ENCODE measurements at places on chromosomes 11 and 22.

DNA sequence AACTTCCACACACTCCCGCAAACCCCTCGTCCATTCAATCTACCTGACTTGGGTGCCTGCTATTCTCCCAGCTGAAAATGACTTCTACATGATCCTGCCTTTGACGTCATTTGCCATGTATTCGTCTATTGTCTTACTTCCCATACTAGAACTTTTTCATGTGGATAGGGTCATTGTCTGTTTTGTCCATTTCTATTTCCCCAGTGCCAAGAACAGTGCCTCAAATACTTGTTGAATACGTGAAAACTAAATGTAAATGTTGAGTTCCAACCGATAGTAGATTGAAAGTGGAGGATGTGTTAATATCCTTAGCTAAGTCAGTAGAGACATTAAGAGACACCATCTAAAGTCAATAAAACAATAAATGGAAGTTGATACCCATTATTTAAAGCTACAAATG, 935 bp downstream of the TRIM68 start:
- DNase-seq: no peak

DNA sequence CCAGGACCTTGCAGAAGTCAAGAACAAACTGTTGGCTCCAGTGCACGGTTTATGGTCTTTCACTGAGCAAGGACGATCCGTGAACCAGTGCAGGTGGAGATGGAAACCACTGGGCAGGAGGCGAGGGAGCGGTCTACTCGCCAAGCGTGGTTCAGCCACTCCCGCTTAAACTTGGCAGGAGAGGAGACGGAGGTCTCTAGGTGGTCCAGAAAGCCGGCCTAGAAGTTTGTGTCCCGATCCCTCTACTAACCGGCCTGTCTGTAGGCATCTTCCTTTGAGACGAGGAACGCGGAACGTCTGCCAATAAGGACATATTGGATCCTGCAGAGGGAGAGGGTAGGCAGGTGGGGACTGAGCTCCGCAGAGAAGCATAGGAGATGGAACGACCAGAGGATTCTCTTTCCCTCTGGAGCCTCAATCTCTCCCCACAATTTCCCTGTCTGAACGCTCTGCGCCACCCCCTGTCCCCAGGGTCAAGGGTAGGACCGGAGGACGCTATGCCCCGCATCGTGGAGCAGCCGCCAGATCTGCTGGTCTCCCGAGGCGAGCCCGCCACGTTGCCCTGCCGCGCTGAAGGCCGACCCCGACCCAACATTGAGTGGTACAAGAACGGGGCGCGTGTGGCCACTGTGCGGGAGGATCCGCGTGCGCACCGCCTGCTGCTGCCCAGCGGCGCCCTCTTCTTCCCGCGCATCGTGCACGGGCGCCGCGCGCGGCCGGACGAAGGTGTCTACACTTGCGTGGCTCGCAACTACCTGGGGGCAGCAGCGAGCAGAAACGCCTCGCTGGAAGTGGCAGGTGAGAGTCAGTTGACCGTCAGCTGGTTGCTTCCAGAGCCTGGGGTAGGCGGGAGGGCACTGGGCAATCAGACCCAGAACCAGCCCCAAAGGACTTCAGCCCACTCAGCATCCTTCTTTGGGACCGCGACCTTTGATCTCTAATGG, 3.4 kb downstream of the ROBO3 start:
- DNase-seq: no peak

- no peak for DNase-seq
Observed at GRCh38 chr11:128342511-128343134, 244.7 kb downstream of the ETS1 start.

DNA sequence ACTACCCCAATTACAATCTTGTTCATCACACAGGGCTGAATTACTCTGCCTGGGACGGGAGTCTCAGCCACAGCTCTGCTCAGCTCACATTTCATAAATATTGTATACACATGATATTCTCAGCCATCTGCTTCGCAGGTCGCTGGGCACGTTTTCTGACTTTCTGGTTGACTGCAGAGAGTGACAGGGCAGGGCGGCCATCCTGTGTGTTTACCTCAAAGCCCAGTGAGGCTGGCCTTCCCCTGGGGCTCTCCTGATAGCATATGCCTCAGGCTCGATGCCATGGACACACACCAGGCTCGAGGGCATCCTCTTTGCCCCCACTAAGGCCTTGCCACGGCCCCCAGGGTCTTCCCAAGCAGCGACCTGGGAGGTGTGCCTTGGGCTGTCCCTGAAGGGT, 345.0 kb downstream of the CADM1 start:
- peak; percentile 84 for DNase-seq

DNA sequence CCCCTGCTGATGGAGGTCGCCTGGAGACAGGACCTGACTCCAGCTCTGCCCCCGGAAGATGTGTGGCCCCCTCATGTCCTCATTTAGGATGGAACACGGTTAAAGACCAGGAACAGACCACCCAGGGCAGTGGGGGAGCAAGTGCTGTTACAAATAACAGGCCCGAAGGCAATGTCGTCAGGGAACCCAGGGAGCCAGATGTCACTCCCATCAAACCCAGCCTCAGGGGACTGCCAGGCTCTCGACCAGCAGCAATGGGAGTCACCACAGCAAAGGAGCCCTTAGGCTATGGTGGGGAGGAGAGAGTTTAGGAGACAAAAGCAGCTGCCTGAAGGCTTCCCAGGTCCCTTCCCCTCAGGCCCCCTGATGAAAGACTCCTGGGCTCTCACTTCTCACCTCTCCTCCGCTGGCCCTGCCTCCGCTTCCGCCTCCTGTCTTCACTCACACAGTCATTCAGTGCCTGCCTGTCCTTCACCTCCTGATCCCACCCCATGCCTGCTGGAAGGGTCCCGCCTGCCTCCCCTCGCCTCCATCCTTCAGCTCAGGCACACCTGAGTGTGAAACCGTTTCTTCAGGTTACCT, 4.4 kb downstream of the RPS19BP1 start:
- DNase-seq: peak; percentile 76

DNA sequence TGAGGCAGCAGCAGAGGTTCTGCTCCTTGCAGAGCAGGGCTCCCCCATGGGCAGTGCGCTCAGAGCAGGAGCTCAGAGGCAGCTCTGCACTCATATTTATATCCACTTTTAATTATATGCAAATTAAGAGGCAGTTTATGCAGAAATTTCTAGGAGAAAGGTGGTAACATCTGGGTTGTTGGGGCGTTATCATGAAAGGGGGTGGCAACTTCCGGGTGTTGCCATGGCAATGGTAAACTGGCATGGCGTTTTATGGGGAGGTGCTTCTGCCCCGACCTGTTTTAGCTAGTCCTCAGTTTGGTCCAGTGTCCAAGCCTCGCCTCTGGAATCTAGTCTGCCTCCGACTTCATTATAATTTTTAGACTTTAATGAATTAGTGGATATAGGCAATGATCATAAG, 1191.7 kb downstream of the TBC1D22A start:
- DNase-seq: no peak

- DNase-seq: no peak
Observed at GRCh38 chr11:125621995-125622394, 3.0 kb upstream of the CHEK1 start.

- no peak for DNase-seq
Observed at GRCh38 chr11:62547691-62548281, 1.2 kb upstream of the AHNAK start.

- DNase-seq: no peak
Observed at GRCh38 chr11:65814131-65814985, 19.4 kb upstream of the SNX32 start.

- no peak for DNase-seq
Observed at GRCh38 chr11:107538239-107538638, 27.3 kb downstream of the ALKBH8 start.

- no peak for DNase-seq
Observed at GRCh38 chr11:93724089-93724488, 17.2 kb downstream of the TAF1D start.

DNA sequence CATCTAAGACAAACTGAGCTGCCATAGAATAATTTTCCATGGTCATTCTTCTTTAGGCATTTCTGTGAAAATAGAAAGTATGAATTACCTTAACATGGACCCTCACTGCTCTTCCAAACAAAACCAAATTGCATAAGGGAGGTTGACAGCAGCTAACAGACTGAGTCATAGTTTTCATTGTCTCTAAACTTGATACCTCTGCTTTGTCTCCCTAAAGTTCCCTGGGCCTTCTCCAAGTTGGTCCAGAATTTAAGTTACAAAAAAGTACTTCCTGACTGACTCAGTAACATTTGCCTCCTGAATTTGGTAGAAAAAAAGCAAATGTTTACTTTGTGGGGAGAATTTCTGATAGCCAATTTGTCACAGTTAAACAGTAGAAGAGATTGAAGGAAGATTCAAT, 3.0 kb downstream of the OR8D1 start:
- DNase-seq: no peak

GRCh38 chr11:126149759-126150625, 61.5 kb downstream of the RPUSD4 start:
- no peak for DNase-seq

DNA sequence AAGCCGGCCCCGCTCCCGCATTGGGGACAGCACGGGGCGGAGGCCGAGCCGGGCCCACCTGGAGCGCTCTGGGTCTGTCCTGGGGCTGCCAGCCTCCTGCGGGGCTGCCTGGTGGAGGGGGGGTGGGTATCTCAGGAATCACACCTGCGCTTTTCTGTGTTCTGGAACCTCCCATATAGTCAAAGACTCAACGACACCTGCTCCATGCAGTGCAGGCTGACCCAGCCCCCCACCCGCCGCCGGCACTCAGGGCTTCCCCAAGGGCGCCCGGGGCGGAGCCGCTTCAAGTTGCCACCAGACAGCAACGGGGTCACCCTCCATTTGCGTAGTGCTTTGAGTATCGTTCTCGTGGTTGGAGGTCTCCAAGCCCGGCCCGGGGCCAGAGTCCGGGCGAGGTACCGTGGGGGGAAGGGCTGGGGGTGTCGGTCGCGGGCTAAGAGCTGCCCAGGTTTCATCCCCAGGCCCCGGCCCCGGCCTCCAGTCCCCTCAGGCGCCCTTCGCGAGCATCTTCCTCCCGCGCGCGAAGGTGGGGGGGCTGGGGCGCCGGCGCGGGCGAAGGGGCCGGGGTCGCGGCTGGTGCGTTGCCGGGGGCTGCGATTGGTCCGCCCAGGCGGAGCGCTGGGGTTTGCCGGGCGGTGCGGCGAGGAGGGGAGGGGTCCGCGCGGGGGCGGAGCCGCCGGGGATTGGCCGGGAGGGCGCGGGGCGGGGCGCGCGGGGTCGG, 6.6 kb downstream of the TSPAN4 start:
- peak; percentile 28 for DNase-seq

- DNase-seq: no peak
Observed at GRCh38 chr22:28006271-28006670, 87.2 kb upstream of the PITPNB start.

DNA sequence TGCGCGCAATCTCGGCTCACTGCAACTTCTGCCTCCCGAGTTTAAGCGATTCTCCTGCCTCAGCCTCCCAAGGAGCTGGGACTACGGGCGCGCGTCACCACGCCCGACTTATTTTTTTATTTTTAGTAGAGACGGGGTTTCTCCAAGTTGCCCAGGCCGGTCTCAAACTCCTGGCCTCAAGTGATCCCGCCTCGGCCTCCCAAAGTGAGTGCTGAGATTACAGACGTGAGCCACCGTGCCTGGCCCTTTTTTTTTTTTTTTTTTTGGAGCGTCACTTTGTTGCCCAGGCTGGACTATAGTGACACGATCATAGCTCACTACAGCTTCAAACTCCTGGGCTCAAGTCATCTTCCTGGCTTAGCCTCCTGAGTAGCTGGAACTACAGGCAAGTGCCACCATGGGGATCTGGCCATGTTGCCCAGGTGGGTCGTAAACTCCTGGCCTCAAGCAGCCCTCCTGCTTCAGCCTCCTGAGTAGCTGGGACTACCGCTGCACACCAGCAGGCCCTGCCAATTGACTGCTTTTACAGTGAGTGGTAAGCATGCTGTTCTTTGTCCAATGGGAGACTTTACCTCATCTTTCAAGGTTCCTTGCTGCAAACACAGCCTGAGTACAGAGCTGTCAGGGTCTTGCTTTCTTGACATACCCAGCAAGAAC, 600 bp upstream of the CENPM start:
- no peak for DNase-seq

- DNase-seq: no peak
Observed at GRCh38 chr11:119056421-119056999, 495 bp downstream of the HYOU1 start.

GRCh38 chr11:64519541-64519940, 71.5 kb upstream of the SLC22A12 start:
- DNase-seq: no peak

DNA sequence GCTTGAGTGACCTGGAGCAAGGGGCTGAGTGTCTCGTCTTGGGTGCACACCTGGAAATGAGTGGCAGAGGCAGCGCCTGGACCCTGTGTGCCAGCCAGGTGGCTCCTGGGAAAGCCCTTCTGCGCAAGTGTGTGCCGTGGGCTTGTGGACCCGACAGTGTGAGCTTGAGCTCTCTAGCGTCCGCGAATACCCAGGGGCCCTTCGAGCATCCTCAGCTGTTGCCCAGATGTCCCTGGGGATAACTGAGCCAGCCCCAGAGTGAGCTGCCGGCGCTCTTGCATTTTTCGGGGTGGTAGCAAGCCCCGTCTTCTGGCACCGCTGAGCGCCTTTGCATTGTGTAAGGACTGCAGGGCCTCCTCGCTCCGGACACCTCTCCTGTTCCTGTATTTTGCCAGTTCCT, 399.2 kb downstream of the TBC1D22A start:
- peak; percentile 27 for DNase-seq

GRCh38 chr11:16895306-16895705, 118.9 kb downstream of the PLEKHA7 start:
- no peak for DNase-seq

- no peak for DNase-seq
Observed at GRCh38 chr11:116396331-116396730, 376.5 kb downstream of the BUD13 start.

DNA sequence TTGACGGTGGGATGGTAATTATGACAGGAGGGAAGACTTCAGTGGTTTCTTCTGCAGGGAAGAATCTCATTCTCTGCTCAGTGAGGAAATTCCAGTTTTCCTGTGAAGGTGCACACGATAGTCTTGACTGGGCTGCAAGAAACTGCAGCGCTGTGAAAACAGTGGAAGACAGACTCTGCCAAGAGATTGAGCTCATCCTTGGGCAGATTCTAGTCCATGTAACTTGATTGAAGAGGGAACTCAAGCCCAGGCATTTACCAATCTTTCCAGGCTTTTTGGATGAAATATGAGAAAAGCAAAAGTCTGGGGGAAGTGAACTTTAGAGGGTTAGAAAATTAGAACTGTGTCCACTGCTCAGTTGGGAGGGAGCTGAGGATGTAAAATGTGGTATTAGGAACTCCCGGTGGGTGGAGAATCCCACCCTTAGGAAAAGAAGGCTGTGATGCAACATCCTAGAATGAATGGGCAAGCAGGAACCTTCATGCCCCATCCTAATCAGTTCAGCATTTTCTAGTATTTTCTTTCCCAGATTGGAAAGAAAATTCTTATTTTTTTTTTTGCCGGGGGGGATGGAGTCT, 212.6 kb downstream of the DBX1 start:
- no peak for DNase-seq

- DNase-seq: no peak
Observed at GRCh38 chr11:75454987-75455386, 22.0 kb upstream of the KLHL35 start.

GRCh38 chr11:14124886-14125285, 162.4 kb downstream of the SPON1 start:
- no peak for DNase-seq

DNA sequence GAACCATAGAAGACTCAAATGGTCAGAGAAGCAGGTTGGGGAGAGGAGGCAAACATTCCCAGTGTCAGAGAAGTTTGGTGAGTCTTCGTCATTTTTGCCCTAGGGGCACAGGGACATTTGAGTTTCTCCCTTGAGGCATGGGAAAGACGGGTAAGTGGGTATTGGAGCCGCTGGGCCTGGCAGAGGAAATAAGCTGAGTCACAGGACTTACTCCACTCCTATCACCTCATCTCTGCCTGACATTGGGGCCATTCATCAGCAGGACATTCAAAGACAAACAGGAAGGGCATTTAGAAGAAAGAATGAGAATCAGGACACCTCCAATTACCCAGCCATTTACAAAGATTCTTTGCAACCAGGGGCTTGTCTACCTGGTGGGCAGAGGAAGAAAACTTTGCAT, 100.7 kb upstream of the SEZ6L start:
- DNase-seq: no peak

Measured in NCI-H2171 (cell line).